ENCODE measurements at places on chromosomes 16 and 17.
A peak's percentile ranks its signal among the peaks of the same experiment; 100 is the strongest.

GRCh38 chr17:65078441-65079160 lies 22.1 kb upstream of the GNA13 start:
- no peak for DNase-seq

DNA sequence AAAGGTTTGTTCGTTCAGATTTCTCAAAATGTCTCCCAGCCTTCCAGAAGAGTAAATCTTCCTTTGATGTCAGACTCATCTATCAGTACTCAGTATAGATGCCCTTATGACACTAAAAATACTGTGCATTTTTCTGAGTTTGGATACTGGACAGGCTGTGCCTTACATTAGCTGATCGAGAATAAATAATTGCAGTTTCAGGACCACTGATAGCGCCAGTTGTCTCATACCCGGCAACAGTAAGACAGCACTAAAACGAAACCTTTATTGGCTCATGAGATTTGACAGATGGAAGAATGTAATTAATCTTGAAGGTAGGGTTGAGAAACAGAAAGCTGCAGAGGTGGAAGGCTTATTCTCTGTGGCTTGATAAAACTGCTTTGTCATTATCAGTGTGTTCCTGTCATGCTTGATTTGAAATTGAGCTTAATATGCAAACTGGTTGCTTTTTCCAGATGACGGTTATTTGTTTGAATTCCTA lies 1.2 kb downstream of the ATP6V0A1 start:
- peak; percentile 17 for DNase-seq

DNA sequence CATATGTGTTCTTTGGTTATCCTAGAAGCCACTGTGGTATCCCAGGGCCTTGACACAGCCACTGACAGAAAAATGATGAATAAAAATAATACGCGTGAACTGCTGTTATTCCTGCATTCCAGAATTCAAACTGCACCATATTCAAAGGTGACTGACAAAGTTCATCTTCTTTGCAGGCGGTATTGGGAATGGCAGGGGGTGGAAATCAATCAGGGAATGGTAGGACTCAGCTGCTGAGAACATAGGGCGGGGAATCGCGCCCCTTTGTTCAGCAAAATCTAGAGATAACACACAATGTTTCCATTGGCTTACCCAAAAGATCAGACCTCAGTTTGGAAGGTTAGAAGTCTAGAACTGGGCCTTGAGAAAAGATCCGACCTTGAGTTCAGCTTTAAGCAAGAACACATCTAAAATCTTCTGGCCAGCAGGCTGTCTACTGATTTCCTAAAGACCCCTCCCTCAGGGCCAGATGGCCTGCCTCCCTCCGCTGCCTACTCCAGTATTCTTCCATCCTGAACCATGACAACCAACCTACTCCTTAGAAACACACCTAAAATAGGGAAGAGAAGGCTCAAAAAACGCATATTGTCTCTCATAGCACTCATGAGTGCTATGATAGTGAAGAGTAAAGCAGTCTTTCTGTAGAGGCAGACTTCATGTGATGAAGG lies 34.1 kb downstream of the CDK5R1 start:
- DNase-seq = no peak

DNA sequence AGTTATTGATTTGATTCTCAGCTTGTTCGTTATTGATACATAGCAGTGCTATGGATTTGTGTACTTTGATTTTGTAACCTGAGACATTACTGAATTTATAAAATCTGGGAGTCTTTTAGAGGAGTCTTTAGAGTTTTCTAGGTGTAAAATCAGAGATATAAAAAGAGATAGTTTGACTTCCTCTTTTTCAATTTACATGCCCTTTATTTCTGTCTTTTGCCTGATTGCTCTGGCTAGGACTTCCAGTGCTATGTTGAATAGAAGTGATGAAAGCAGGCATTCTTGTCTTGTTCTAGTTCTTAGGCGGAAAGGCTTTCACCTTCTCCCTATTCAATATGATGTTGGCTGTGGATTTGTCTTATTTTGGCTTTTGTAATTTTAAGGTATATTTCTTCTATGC lies 106.2 kb downstream of the PHKB start:
- no peak for DNase-seq

DNA sequence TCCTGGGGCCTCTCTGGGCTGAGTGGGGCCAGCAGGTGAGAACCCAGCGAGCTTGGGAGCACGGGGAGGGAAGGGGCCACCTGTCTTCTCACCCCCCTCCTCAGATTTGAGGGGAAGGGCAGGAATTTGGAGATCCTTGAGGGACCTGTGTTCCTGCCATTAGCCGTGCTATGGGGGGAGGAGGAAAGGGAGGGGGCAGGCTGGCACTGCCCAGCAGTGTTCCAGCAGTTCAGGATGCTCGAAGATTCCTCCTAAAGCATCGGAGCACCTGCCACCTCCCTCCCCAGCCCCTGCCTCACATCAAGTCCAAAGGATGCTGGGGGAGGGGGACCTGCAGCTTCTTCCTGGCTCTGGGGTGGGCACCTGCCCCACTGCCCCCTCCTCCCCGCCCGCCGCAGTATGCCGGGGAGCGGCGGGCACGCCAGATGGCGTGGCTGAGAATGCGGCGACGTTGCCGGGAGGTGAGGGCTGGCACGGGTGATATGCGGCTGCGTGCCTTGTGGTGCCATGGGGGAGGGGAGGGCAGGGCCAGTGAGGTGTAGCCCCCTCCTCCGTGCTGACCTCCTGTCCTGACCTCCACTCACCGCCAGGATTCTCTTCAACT lies 4.7 kb upstream of the NEUROD2 start:
- no peak for DNase-seq

- no peak for DNase-seq
These were observed 6.8 kb downstream of the UBALD2 start for GRCh38 chr17:76271669-76272540.

DNA sequence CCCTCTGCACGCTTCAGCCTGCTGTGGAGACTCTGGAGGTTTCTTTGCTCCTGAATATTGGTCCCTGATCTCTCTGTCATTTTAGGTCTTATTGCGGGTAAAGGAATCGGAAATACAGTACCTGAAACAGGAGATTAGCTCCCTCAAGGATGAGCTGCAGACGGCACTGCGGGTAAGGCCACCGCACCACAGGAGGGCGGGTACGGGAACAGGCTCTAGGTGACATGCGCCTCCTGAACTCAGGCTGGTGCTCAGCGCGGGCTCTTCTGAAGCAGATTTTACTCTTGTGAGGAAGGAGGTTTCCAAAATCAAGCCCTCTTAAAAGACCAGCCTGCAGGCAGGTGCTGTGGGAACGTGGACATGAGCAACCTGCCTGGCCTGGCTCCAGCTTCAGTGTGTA lies 29.8 kb downstream of the PLD6 start:
- DNase-seq = no peak

DNA sequence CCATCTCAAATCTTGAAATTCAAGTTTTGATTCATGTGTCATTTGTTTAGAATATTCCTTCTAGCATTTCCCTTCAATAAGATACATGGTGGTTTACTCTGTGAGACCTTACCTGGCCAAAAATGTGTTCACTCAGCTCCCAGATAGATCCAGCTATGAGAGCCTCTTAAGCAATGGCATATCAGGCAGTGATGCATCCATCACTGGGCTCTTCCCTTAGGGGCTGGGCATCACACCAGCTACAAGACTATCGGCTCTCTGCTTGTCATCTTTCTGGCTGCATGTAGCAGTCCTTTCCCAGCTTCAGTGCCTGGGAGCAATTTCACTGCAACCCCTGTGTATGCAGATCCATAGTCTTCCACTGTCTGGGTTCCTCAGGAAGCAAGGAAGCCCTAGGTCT lies 40.6 kb downstream of the GOSR1 start:
- DNase-seq = no peak

GRCh38 chr17:2023692-2024571 lies 1.2 kb downstream of the RTN4RL1 start:
- DNase-seq = no peak
